Karpas-422 (cell line): ENCODE measurements at places on chromosomes 12 and 14. TPM values are rescaled to one million over a fixed set of nuclear protein-coding genes. Genes with fewer than 3 reads are reported as not detected.

DNA sequence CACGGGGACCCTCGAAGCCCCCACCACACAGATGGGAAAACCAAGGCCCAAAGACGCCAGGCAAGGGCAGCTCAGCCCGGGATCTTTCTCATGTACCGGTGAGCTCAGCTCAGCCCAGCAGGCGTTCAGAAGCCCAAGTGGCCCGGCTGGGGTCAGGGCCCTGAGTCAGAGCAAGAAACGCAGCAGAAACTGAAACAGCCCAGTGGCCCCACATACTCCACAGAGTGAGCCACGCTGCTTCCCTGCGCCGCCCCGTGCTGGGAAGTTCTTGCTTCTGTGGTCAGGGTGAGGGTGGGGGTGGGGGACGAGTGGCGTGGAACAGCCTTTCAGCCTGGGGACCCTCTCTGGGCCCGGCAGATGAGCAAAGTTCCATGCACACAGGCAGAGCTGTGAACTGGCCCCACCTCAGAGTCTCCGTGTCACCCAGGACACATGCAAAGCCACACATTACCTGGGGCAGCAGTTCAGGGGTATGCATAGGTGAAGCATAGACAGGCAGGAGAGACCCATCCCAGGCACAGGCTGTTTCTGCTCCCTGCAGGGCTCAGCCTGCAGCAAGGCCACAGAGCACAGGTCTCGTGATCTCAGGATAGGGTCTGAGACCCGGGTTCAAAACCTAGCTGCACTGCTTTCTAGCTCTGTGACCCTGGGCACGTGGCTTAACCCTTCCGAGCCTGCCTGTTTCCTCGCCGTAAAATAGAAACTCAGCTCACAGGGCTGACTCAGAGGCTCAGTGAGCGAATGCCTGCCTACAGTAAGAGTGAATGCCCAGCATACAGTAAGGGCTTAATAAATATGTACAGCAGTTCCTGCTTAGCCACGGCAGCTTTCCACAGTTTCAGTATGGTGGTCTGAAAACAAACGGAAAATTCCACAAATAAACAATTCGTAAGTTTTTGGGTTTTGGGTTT lies 21.6 kb downstream of the NCOR2 start:
- H3K36me3 ChIP-seq = peaks cover 4% of the 10 kb centered on the region; the same call in 1 of the 2 replicates
- H3K27me3 ChIP-seq = no peaks in the 10 kb centered on the region

GRCh38 chr14:68665792-68666204 lies 127.1 kb downstream of the ZFP36L1 start:
- no peaks in the 10 kb centered on the region; the same call in 1 of the 2 replicates for H3K36me3 ChIP-seq
- H3K4me3 ChIP-seq = peak overlapping the region; percentile 3; the same call in 1 of the 2 replicates
- H3K27ac ChIP-seq = peak overlapping the region; percentile 49; the same call in 1 of the 2 replicates

DNA sequence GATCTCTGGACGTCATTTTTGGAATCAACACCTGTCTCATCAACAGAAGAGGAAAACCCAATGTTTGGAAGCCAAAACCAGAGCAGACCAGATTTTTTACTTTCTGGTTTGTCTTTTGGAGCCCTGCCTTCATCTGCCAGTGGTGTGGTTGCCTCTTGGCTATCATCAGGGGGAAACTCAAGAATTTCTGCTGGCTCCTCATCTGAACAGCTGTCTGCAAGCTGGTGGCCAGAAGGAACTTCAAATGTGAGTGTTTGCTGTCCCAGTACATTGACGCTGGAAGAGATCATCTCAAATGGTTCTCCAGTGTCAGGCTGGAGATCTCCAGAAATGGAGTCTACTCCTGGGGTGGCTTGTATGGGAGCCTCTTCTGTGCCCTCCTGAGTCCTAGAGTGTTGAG lies 13.8 kb downstream of the PLD4 start:
- no peak overlapping the region for H3K4me3 ChIP-seq
- H3K27me3 ChIP-seq = no peaks in the 10 kb centered on the region
- H3K4me1 ChIP-seq = no peaks in the 10 kb centered on the region
- peak; percentile 50 for DNase-seq

Gene PLEKHD1
- 0.41 TPM in 1 of 2 replicates, not detected in the other for total RNA-seq

GRCh38 chr14:67221982-67222328 lies 19.3 kb upstream of the PALS1 start:
- H3K27me3 ChIP-seq = no peaks in the 10 kb centered on the region
- no peak overlapping the region for H3K27ac ChIP-seq
- H3K36me3 ChIP-seq = no peaks in the 10 kb centered on the region
- no peaks in the 10 kb centered on the region for H3K4me1 ChIP-seq
- no peak for DNase-seq

DNA sequence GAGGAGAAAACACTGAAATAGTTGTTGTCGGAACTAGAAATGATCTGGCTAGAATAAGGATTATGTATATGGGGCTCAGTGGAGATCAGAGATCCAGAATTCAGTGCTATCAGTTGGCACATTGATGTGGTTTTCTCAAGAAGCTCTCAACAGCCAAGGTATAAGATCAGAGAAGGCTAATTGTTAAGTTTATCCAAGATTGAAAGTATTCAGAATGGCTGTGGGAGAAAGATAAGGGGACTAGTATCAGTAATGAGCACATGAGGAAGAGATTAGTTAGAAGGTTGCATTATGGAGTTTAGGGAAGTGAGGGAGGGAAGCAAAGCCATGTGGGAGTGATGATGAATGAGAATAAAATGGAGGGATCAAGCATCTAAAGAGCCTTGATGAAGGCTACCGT lies 128.1 kb upstream of the MIS18BP1 start:
- H3K27ac ChIP-seq = no peak overlapping the region
- H3K27me3 ChIP-seq = no peaks in the 10 kb centered on the region
- H3K4me1 ChIP-seq = no peaks in the 10 kb centered on the region
- no peak for DNase-seq

DNA sequence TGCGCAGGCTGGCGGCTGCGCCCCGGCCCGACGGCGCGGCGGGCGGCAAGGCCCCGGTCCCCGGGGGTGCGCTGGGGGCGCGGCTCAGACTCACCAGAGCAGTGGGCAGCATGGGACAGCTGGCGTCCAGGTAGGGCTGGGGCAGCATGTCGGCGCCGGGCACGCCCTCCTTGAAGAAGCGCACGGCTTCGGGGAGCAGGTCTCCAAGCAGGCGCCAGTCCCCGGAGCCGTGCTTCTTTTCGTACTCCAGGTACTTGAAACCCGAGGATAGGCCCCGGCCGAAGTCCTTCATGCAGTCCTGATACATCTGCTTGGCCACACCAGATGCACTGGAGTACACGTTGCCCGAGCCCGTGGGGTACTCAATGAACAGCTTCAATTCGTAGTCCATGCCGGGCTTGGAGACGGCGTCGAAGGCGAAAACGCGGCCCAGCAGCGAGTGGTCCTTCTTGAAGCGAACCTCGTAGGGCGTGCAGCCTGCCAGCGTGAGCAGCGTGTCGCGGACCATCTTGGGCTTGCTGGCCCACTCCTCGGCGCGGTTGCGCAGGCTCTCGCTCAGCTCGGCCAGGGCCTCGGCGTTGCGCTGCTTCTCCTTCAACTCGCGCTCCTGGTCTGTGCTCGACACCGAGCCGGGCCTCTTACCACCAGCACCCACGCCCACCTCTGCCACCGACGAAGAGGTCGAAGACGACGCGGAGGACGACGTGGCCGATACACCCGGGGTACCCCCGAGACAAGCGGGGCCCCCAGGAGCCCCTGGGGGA lies 2.2 kb downstream of the IRF2BPL start:
- no peak overlapping the region for H3K27ac ChIP-seq
- DNase-seq = no peak
- peaks cover 26% of the 10 kb centered on the region for H3K4me1 ChIP-seq
- no peak overlapping the region for H3K4me3 ChIP-seq

DNA sequence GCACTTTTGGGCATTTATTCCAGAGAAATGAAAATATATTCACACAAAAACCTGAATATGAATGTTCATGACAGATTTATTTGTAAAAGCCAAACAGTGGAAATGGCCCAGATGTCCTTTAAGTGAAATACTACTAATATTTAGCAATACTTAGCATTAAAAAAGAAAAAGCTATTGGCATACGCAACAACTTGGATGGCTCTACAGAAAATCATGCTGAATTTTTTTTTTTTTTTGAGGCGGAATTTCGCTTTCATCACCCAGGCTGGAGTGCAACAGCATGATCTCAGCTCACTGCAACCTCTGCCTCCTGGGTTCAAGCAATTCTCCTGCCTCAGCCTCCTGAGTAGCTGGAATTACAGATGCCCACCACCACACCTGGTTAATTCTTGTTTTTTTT lies 24.1 kb downstream of the FGD6 start:
- no peak overlapping the region for H3K27ac ChIP-seq
- peaks cover 65% of the 10 kb centered on the region for H3K4me1 ChIP-seq
- peaks cover 3% of the 10 kb centered on the region; the same call in 1 of the 2 replicates for H3K36me3 ChIP-seq
- H3K4me3 ChIP-seq = no peak overlapping the region
- no peaks in the 10 kb centered on the region for H3K27me3 ChIP-seq
- DNase-seq = no peak

- no peaks in the 10 kb centered on the region for H3K27me3 ChIP-seq
- no peak overlapping the region for H3K27ac ChIP-seq
- no peak overlapping the region for H3K4me3 ChIP-seq
- no peaks in the 10 kb centered on the region for H3K4me1 ChIP-seq
Measured at GRCh38 chr14:74978416-74978947, 23.1 kb upstream of the PGF start.

DNA sequence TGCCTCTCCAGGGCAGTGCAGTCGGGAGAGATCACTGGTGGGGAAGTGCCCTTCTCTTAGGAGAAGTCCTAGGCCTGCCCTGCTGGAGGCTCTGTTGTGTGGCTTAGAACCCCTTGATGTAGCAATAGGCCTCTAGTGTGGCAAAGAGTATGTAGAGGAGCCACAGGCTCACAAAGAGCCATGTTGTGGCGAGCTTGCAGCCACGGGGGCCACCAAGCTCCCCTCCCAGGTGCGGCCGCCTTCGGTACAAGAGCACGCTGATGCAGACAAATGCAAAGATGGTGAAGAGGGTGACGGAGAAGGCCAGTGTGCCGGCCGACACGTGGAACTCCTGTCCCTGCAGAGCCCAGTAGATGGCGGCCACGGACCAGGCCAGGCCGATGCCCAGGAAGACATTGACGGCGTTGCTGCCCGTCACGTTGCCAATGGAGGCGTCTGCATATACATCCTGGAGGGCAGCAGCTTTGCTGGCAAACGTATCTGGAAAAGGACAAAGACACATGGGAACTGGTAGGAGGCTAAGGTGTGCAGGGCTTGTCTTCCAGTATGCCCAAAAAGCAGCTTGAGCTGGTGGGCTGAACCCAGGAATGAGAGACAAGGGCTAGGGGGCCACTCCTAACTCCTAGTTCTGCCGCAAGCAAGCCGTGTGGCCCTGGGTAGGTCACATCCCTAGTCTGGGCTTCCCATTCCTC lies 142.8 kb downstream of the SLC8A3 start:
- peak; percentile 81 for DNase-seq
- H3K4me1 ChIP-seq = peaks cover 4% of the 10 kb centered on the region
- no peaks in the 10 kb centered on the region for H3K27me3 ChIP-seq
- H3K36me3 ChIP-seq = no peaks in the 10 kb centered on the region
- H3K4me3 ChIP-seq = peak overlapping the region; percentile 20; the same call in 1 of the 2 replicates

GRCh38 chr12:40947797-40948196 lies 240.3 kb upstream of the PDZRN4 start:
- H3K36me3 ChIP-seq = no peaks in the 10 kb centered on the region
- no peaks in the 10 kb centered on the region for H3K27me3 ChIP-seq
- no peak overlapping the region for H3K4me3 ChIP-seq
- peaks cover 12% of the 10 kb centered on the region for H3K4me1 ChIP-seq
- no peak for DNase-seq
- H3K27ac ChIP-seq = no peak overlapping the region

DNA sequence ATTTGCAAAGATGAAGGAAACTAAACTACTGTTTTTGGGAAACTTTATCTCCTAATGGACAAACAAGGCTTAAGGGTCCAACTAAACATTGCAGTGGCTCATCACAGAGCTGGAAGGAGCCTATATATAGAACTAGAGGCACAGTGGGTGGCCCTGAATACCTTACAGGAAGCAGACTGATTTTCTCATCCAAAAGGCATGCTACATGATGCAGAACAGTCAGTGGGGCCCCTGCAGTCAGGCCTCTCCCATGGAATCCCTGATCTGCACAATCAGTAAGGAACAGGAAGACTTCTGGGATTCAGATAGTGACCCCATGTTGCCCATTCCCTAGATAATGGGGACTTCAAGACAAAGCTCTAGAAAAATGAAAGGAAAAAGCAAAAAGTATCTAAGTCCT lies 1.9 kb upstream of the LLPH start:
- DNase-seq = no peak
- H3K4me1 ChIP-seq = peaks cover 25% of the 10 kb centered on the region
- H3K27me3 ChIP-seq = no peaks in the 10 kb centered on the region
- H3K36me3 ChIP-seq = peaks cover 26% of the 10 kb centered on the region
- H3K27ac ChIP-seq = peak overlapping the region; percentile 53

Gene HCAR2
- not detected in 2 replicates for total RNA-seq

Gene TMEM121
- 0.18 TPM in 1 of 2 replicates, not detected in the other for total RNA-seq

Gene FOXN4
- total RNA-seq = not detected in 2 replicates
